ENCODE measurements at places on chromosomes 2 and 18. TPM values are rescaled to one million over a fixed set of nuclear protein-coding genes. Genes with fewer than 3 reads are reported as not detected.
A peak's percentile ranks its signal among the peaks of the same experiment; 100 is the strongest.

CCDC74B gene
- polyA plus RNA-seq = not detected

DNA sequence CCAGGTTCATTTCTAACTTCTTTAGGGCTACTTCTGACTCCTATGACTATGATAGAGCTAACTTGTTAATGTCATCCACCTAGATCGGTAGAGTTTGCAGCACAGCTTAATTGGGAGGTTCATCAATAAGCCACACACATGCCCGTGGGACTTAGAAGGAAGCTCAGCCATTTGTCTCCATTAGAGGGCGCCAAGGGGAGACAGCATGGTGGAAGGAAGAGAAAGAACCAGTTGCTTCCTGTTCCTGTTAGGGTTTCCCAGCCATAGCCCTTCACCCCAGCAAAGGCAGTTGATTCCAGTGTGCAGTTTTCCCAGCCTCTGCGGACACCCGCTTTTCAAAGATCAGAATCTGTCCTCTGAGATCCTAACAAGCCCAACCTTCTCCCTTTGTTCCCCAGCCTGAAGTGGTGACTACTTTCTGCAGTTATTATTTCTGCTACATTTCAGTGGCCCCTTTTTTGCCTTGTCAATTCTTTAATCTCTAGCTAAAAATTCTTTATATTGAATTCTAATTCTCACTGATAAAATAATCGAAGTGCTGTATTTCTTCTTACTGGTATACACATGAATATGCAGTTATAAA, 30.3 kb downstream of the MAIP1 start:
- peak; percentile 45 for DNase-seq

PRKAG3 gene
- polyA plus RNA-seq = not detected

DNA sequence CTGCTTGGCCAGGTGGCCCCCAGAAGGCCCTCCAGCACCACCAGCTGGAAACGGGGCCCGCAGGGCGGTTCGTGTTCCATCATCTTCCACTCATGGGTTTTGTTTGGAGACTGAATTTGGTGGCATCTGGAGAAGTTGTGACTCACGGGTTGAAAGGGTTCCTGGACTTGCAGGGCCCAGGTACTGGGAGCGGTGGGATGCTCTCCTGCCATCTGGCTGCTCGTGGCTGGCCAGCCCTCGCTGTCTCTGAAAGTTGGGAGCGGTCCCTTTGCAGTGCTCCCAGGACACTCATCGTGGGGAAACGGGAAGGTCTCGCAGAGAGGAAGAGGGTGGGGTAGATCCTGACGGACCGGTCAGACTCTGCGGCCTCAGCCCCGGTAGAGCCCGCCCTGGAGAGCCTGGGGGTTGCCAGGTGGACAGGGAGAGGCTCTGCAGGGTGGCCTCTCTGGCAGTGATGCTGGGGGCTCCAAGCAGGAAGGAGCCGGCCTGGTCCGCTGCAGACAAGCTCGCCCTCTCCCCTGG, 47.5 kb downstream of the TWIST2 start:
- no peak for DNase-seq

- no peak for DNase-seq
Observed at GRCh38 chr2:30756051-30756719, 51.1 kb downstream of the CAPN13 start.

DNA sequence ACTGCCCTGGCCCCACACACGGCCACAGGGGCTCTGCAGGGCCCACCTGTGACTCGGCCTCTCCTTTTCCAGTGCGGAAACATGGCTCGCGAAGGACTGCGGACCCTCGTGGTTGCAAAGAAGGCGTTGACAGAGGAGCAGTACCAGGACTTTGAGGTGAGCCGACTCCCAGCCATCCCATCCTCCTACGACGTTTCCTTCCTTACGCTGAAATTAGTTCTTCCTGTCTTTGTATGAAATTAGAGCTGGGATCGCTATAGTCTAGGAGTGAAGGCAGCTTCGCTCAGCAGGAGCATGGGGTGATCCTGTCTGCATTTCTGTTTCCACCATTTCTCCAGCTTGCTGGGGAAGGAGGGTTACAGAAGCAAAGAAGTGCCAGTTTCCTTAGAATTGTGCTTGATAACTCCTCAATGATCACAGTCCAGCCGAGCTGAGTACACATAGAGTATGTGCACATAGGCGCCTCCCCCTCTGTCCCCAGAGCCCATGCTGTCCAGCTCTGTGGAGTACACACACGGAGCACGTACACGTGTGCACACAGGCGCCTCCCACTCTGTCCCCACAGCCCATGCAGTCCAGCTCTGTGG, 59.1 kb upstream of the NFATC1 start:
- no peak for DNase-seq

All from CD14-positive monocyte (primary cell).